Stimulated activated CD4-positive, alpha-beta T cell treated with anti-CD3 and anti-CD28 coated beads, Interleukin-2, amount 100 ng/mL, for 24 hours (primary cell): ENCODE measurements at places on chromosomes 7 and 10.

DNA sequence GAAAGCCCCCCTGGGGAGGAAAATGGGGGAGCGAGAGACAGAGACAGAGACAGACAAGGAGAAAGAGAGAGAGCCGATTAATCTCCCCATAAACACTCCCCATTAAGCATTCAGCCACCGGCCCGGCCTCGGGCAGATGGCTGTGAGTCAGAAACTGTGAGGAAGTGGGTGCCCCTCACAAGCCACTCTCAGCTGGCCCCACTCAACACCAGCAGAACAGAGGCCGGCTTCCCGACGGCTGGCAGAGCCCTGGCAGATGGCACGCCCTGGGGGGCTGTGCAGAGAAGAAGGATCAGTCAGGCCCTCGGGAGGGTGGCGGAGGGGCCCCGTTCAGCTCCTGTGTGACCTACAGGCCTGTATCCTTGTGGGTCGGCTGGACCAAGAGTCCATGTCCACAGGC is 41.2 kb downstream of the CAMK2B start:
- no peak for DNase-seq

- DNase-seq, result no peak
Observed at GRCh38 chr7:134720091-134720935, 59.1 kb upstream of the CALD1 start.

DNA sequence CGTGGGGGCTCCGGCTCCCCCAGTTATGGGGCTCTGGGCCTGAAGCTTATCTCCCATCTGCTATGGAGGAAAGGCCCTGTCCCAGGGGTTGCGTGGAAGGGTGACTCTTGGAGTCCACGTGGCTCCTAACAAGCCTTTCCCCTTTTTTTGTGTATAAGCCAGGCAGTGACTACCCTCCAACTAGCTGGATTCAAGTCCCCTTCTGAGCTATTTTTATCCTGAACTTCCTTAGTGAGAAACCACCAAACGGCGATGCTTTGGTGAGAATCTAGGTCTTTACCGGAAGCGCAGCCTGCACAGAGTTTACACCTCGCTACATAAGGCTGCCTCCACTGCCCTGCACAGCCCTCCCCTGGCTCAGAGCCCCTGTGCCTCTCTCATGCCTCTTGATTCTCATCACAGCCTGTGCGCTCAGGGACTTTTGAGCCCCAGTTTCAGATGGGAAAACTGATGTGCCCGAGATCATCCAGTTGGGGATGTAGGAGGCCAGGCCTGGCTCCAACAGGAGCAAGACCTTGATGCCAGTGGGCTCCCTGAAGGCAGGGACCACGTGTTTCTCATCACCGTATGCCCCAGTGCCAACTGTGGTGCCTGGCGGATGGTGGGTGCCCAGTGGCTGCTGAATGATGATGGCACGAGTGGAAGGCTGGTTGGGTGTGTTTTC is 102.3 kb upstream of the PPIF start:
- no peak for DNase-seq

DNA sequence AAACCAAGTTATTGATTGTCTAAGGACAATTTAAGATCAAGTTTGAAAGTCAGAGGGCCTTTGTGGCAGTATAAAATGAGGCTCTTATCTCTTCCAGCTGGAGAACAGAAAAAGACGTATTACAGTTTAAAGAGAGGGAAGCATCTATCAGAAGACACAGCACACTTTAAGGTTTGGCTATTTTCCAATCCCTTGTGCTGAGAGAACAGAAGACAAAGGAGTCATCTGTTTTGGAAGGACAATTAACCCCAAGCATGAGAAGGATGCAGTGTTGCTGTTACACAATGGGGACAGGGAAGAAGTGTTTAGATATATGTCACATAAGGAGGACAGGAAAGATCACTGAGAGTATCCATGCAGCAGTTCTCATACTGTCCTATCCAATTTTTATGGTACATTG is 1224.2 kb upstream of the SORCS1 start:
- no peak for DNase-seq

DNA sequence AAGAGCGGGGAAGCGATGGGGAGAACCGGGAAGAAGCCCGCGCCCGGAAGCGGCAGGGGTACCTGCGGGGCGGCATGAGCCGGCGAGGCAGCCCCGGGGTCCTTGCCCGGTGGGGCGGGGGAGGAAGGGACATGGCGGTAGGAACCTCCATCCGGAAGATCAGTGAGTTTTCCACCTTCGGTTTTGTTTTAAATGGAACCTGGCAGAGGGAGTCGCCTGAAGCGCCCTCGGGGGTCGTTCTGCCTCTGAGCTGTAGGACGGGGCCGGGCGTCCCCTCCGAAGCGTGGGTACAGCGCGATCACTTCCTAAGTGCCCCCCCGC is 471 bp downstream of the PFKP start:
- peak; percentile 38 for DNase-seq

DNA sequence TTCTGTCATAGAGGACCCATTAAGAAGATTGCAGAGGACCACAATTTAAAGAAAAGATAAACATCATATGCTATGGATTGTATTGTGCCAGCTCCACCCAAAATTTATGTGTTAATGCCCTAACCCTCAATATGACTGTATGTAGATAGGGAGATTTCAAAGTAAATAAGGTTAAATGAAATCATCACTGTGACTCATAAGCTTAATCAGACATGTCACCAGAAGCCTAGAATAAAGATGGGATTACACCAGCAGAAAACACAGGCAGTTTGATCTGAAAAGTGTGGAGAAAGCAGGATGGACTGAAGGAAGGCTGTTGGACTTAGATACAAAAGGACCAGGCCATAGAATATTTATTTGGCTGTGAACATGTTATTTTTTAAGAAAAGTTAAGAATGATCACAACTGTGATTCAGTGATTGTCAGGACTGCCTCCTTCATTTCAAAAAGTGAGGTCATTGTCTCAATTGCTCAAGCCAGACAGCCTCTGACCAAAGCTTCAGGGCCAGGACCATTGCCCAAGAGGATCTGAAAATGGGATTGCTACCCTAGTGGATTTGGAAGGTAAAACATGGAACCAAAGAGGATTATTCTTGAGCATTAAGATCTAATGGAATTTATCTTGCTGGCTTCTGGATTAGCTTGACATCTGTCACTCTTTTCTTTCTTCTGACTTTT is 270.8 kb upstream of the POM121L12 start:
- DNase-seq, result no peak

GRCh38 chr7:107692501-107692900 is 31.9 kb downstream of the SLC26A4 start:
- DNase-seq, result no peak

DNA sequence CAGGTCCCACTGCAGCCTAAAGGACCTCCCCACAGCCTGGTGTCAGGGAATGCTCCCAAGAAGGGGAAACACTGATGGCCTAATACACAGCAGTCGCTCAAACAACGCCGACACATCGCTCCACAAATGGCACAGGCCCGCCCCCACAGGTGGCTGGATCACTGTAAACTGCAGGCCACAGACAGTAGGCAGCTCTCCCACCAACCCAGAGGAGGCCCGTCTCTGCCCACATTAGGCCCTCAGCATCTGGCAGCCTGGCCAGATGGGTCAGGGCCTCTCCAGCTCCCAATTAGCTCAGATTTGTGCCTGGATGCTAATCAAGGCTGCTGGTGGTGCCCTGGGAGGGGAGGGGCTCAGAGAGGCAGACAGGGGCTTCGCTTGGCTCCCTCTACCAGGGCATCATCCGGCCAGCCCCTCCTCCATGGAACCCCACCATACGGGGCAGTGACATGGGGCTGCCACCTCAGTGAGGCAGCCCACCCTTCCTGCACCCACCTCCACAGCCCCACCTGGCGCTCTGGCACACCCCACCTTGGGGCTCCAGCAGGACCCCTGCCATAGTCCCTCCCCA is 42.7 kb downstream of the CAMK2B start:
- no peak for DNase-seq

DNA sequence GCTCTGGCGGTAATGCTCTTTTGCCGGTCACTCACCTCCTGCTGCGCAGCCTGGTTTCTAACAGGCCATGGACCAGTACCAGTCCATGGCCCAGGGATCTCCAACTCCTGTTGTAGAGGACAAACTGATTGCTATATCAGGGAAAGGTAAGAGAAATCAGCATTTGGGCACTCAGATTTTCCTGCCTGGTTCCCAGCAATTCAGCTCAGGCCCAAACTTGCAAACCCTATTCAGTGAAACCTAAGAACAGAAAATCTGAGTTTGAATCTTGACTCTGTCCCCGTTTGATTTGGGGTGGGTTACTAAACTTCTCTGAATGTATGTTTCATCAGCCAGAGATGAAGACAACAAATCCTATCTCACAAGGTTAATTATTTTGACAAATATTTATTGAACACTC is 77.4 kb downstream of the GFRA1 start:
- DNase-seq, result no peak

DNA sequence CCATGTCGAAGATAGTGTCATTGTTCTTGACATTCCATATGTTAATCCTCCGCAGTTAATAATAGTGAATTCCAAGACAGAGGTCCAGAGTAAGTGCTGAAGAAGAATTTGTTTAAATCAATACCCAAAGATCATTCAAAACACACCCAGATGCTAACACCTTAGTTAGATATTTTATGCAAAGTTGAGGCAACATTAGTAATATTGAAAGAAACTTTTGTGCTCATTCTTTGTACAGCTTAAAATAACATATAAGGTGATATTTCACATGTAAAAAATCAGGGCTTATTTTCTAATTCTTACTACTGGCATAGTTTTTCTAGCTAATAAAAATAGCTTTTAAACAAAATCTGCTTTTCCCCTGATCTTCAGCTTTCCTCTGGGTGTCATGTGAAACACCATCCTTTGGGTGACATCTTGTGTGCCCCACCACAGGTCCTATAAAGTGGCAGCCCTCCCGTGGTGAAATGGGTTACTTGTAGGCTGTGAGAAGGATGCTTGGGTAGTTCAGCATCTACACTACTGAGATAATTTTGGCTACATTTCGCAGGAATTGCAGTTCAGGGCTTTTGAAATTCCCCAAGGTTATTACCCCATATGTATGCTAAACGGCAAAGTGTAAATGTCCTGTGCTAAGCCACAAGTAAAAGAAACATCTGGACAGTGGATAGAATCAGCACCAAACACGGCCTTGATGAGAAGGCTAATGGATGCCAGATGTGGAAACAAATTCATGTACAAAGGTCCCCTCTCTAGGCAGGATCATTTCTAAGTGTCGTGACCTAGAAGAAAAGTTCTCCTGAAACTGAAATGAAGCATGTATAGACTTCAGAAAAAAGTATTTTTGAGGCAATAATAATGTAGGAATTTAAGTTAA is 105.4 kb downstream of the GRM3 start:
- no peak for DNase-seq

GRCh38 chr7:74047804-74048380 is 19.9 kb downstream of the ELN start:
- no peak for DNase-seq

DNA sequence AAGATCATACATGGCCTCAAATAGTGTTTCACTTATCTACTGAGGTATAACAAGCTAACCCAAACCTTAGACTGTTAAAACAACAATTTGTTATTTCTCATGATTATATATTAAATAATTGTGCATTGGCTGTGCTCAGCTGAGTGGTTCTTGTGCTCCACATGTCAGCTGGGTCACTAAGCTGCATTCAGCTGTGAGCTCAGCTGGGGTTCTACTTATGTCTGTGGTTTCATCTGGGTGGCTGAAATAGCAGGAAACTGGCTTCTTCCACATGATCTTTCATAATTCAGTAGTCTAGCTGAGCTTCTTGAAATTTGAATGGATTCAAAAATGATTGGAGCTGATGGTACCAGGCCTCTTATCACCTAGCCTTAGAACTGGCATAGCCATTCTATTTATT is 181.8 kb upstream of the CSTF2T start:
- DNase-seq, result no peak
